ENCODE measurements at places on chromosomes 12 and 14. TPM values are rescaled to one million over a fixed set of nuclear protein-coding genes. Genes with fewer than 3 reads are reported as not detected.

SOX5 gene
- 2.1 TPM for total RNA-seq

IL26 gene
- not detected for total RNA-seq

SYT1 gene
- total RNA-seq = 37.9 TPM

HNRNPA1 gene
- 1,104 TPM for total RNA-seq

CLMN gene
- 5.2 TPM for total RNA-seq

MSRB3 gene
- 1.7 TPM for total RNA-seq

VRTN gene
- total RNA-seq = 143 TPM

KLHDC2 gene
- 67.1 TPM for total RNA-seq

CMKLR1 gene
- 1.6 TPM for total RNA-seq

LMNTD1 gene
- not detected for total RNA-seq

MYO1H gene
- not detected for total RNA-seq

All from GM23338 (cell line).